ENCODE measurements at places on chromosomes 4 and X.

DNA sequence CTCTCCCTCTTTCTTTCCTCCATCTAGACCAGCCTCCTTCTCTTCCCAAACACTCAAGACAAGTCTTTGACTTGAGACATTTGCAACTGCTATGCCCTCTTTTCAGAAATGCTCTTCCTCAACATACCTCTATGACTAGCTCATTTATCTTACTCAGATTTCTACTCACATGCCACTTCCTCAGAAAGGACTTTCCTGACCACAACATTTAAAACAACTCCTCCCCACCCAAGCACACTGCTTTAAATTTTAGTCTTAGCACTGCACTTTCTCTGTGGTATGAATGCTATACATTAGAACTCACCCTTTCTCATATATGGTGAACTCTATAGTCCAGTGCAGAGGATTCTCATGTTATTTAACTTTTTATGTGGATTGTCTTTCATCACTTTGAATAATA, 28.4 kb upstream of the SULT1E1 start:
- DNase-seq = no peak

DNA sequence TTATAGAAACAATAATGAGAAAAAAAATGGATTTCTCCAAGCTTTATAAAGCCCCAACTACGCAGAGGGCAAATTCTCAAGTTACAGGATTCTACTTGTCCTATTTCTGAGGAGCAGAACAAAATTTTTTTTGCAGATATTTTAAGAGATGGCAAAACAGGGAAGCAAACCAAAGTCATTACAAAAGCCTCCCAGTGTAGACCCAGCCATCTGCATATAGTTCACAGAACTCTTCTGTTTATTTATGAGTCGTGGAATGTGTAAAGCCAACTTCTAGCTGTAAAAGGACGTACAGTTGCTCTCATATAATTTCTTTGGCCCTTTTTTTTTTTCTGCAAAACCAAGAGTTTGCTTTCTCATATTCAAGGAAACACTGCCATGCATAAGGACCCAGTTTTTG, 120.4 kb downstream of the PCDH7 start:
- DNase-seq = no peak

DNA sequence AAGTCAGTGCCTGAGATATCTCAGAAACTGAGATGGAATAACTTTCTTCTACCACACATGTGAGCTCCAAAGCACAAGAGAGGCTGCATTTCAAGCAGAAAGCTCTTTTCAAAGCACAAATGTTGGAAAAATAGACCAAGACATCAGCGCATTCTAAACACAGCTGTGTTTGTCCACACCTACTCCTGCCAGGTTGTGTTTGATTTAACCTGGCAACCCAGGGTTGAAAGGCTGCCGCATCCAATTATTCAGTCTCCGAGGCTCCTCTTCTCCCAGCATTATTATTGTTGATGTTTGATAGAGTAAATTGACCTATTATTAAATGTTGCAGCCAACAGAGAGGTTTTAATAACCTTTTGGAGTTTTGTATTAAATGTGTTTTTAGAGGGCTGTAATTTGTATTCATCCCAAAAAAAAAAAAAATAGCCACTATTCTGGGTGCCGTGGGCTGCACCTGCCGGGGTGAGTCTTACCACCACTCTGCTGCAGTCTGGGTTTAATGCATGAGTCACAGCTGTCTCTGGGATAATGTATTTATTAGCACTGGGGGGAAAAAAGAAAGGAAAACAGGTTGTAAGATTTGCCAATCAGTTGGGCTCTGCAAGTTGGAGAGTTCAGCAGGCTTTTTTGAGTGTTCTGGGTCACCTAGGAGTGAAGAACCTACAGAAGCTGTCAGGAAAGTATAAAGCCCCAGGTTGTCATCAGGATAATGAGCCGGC, 105.2 kb upstream of the NOCT start:
- DNase-seq = no peak

DNA sequence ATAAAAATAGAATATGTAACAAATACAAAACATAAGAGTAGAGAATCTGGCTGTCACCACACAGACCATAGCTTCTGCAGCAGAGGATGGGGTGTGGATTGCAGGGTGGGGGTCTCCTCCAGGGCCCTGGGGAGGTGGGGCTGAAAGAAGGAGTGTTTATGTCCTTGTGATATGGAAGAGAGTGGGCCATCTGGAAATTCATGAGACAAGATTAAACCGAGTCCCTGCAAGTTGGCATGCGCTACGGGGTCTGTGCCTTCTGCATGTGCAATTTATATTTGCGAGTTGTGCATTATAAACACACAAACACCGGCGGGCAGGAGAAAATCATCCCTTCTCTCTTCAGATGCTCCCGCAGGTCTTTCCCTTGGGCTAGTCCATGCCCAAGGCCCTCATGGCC, 145.9 kb downstream of the EVC2 start:
- no peak for DNase-seq

GRCh38 chr4:140612357-140612756, 43.6 kb upstream of the UCP1 start:
- DNase-seq = no peak

- DNase-seq = no peak
Observed at GRCh38 chr4:79685542-79685941, 277.5 kb upstream of the GK2 start.

DNA sequence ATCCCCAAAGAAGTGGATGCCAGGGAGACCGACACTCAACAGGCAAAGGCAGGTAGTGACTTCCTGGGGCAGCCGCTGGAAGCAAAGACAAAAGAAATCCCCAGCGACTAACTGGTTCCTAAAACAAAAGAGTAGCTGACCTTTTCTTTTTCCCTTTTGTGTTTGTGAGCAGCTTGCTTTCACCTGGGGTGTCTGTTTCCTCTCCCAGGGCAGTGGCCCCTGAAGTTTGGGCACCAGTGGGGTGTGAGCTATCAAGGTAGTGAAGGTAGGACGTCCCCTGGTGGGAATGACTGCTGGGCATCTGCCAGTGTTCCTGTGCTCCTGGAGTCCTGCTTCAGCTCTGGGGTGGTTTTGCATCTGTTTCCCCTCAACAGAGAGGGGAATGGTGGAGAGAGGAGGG, 41.6 kb upstream of the STIM2 start:
- DNase-seq = no peak

- no peak for DNase-seq
Observed at GRCh38 chrX:34810916-34811315, 131.7 kb upstream of the FAM47B start.

- no peak for DNase-seq
Observed at GRCh38 chr4:109254845-109255244, 47.6 kb downstream of the COL25A1 start.

- DNase-seq = no peak
Observed at GRCh38 chrX:11641349-11642065, 24.2 kb downstream of the ARHGAP6 start.

All from CD14-positive monocyte (primary cell).